ENCODE measurements at places on chromosomes 5 and 9.

GRCh38 chr9:119333507-119334229, 35.6 kb downstream of the BRINP1 start:
- DNase-seq, result no peak

DNA sequence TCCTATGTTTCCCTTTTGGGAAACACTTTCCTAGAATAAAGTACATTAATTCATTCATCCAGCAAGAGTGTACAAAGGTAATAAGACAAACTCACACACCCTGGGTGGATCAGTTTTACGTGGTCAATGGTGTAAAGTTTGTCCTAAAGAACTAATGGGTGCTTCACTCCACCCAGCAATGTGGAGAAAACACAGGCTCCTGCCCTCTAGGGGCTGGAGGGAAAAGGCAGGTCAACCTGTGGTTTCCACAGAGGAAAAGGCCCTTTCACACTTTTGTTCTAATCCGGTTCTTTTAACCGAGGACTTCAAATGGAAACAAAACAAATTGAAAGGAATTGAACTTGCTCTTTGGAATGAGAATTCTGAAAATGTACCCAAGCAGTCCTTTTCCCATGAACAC, 80.9 kb upstream of the SPOCK1 start:
- DNase-seq, result no peak

GRCh38 chr5:35752012-35752411, 104.7 kb upstream of the IL7R start:
- DNase-seq, result no peak

GRCh38 chr9:113957351-113957750, 81.2 kb downstream of the ZNF618 start:
- no peak for DNase-seq

DNA sequence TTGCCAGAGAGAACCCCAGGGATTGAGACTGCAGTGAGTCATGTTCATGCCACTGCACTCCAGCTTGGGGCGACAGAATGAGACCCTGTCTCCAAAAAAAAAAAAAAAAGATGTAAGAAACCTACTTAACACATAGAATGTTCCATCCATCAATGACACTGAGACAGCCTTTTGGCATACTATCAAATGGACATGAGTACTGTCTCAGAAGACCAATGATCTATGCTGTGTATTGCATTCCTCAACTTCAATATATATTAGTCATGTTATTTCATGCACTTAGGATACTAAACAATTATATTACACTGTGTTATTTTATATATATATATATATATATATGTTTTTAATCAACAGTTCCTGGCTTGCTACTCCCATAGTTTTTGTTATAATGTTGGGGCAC, 57.1 kb upstream of the ANKH start:
- no peak for DNase-seq

- DNase-seq, result no peak
These were observed 176.0 kb downstream of the MED10 start for GRCh38 chr5:6202149-6202967.

DNA sequence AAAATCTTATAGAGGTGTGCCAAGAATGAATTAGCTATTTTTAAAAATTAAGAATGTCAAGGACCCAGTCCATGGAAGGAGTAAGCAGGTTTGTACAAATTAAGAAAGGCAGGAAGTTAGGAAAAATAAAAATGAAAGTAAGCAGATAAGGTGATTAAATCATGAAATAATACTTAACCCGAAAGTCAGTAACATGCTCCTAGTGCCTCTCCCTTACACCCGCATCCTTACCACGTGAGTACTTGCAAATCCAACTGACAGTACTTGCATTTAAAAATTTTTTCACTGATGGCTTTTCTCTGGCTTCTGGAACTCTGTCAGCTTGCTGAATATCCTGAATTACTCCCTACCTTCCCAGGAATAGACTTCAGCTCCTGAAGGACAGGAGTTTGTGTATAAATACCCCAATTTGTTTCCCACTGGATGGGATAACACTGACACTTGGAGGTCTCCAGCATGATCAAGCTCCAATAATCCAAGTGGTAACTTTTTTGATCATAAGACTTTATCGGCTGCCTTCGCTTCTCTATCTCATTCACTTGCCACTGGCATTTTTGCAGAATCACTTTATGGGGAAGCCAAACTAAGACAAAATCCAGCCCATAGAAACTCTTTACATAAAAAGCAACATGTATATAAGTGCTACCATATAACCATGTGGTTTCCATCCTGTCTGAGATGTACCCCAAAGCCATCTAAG, 41.6 kb upstream of the RICTOR start:
- DNase-seq, result no peak

GRCh38 chr9:130938652-130939404, at the start of gene FIBCD1:
Gene FIBCD1 (minus strand): TSS chr9:130939247. CDS start chr9:130938607, 640 bp downstream.
- no peak for DNase-seq

DNA sequence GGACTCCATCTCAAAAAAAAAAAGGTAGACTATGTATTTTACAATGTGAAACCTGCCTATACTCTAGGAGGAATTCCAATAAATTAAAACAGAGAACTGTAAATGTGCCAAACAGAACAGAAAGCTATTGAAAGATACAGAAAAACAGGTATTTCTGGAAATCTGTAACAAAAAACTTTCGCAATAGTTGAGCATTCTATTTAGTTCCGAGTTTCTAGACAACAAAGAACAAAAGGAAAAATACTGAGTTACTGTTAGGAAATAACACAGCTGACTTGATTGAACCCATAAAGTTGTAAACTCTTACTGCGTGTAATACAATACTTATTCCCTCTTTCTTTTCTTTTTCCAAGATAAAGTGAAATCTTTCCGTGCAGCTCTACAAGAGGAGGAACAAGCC, 18.6 kb downstream of the DIMT1 start:
- no peak for DNase-seq

GRCh38 chr9:76266649-76267283, 127.5 kb downstream of the RFK start:
- no peak for DNase-seq

- DNase-seq, result no peak
These were observed 2.0 kb downstream of the S100Z start for GRCh38 chr5:76851728-76852369.

DNA sequence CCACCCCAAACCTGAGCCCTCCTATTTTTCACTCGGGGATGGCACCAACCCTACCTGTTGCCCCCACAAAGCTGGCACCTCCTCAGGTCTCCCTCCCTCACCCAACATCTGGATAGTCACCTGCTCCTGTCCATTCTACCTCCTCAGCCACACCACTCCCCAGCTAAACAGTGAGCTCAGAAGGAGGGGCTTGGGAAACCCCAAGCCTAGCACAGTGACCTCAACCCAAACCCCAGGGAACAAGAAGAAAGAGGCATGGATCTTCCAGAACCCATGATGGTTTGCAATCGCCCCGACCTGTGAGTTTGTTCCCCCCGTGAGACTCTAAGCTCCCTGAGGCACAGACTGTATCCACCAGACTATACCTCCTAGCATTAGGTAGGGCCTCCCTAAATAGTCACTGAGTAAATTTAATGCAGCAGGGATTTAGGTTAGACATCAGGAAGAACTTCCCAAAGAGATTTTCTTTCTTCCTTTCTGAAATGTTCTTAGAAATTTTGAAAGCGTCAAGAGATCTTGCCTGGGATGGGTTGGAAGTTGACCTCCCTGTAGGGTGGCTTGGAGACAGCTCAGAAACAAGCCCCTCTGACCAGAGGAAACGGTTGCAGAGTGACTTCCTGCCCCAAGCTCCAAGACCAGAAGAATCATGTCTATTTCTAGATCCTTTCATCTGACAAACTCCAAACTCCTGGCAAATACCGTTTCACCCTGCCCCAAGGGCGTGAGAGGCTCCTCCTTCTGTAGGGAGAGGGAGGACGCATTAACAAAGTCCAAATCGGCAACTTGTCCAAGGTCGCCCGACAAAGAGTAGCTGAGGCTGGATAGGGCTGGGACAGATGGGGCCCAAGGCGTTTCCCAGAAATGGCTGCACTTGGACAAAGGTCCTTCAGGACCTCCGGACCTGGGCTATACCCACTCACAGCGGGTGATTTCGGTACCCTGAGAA, 4.1 kb downstream of the FIBCD1 start:
- no peak for DNase-seq

DNA sequence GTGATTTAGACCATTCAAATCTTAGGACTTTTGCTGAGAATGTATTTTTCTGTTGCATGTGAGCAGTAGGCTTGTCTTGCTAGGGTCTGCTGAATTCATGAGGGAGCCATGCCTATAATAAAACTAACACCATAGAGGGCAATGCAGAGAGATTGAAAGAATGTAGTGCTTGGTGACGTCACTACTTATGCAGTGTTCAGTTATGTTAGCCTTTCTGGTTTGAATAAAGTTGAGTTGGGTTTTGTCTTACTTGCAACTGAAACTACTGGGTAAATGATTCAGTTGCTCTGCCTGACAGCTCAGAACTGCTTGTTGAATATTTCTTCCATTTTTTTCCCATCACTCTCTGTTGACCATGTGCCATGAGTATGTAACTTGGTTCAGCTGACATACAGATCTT, 114.1 kb downstream of the PAM start:
- no peak for DNase-seq

DNA sequence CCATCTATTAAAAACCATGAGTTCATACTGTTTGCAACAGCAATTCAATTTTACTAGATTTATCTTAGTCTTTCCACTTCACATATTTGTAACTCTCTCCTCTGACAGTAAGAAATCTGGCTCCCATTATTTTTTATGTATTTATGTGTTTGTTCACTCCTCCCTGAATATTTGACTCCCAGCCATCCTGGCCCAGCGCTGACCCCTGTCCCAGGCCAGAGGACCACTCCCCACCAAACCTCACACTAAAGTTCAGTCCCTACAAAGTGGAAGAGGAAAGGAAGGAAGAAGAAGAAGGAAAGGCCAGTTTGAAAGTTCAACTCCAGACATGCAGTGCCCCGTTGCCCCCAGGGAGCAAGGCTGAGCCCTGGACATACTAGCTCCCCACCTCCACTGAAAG, 271.8 kb downstream of the ADAMTSL1 start:
- DNase-seq, result no peak

- no peak for DNase-seq
These were observed 4.8 kb upstream of the DIAPH1 start for GRCh38 chr5:141623611-141624010.

DNA sequence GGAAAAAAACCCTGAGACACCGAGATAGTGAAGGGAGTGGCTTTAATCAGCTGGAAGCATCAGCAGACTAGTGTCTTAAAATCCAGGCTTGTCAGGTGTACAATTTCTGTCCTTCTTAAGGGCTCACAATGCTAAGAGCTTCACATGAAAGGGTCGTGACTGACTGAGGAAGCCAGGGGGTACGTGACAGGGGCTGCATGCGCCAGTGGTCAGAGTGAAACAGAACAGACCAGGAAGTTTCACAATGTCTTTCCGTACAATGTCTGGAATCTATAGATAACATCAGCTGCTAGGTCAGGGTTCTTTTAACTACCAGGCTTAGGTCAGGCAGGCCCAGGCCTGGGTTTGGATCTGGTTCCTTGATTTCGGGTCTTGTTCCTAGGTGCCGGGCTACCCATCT, 253.0 kb downstream of the CDH10 start:
- DNase-seq, result no peak

- DNase-seq, result no peak
These were observed 15.2 kb upstream of the TAL2 start for GRCh38 chr9:105646879-105647594.

DNA sequence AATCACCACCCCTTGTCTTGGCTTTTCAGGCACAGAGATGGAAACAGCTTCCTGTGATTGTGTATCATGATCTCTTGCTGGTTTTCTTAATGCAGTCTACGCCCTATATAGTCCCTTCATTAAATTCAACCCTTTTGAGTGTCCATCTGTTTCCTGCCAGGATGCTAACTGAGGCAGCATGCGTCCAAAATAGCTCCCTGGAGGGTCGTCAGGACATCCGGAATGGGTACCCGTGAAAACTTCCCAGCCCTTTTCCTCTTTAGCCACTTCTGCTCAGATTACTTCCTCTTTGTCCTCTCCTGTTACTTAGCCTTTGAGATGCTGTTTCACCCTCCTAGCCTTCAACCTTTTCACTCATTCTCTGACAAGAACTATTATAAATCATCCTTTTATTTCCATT, 79.8 kb upstream of the KLF9 start:
- no peak for DNase-seq

DNA sequence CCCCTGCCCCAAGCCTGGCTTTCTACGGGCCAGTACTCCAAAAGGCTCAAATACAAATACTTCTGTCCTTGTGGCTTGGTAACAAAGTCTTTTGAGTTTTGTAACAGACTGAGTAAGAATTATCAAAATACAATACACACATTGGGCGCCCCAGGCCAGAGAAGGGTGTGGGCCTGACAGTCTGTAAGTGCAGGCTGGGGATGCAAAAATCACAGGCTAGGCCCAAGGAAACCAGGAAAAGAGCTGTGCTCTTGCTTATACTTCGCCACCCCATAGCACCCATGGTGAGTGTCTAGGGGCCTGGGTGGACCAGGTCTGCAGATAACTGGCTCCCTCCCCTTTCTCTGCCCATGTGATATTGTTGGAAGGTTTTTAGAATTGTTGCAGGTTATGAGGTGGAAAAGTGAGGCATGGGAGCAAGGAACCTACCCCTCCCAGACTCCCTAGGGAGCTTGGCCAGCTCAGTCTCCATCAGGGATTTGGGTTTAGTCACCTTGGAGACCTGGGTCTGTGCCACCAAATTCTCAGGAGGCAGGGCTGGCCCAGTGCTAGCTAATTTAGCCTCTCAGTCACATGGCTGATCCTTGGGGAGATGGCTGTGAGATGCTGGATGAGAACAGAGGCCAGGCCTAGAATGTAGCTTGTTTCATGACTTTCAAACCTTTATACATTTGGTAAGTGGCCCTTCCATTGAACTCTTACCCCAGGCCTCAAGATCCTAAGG, 72.9 kb downstream of the TARS1 start:
- no peak for DNase-seq

DNA sequence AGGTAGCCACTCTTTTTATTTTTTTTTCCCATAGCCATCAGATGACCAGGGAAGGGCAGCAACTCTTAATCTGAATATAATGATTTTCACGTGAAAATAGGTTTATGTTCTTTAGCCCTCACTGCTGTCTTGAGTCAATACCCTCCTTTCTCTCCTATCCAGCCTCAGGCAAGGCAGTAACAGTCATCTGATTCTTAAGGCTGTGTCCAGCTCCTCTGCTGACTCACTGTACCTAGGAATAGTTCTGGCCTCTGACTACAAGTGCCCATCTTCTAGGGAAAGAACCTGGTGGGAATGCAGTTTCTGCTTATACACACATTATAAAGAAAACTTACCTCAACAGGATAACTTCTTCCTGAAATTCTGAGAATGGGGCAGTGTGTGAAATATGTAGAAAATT, 30.7 kb downstream of the DHX29 start:
- no peak for DNase-seq

GRCh38 chr5:42779083-42779482, 22.5 kb downstream of the CCDC152 start:
- no peak for DNase-seq

- no peak for DNase-seq
These were observed 860.1 kb downstream of the PTPRD start for GRCh38 chr9:9752722-9753121.

- DNase-seq, result no peak
These were observed 403.9 kb downstream of the ADGRV1 start for GRCh38 chr5:90962481-90962880.
